Foreskin melanocyte (primary cell): ENCODE measurements at places on chromosomes 6 and 20.

DNA sequence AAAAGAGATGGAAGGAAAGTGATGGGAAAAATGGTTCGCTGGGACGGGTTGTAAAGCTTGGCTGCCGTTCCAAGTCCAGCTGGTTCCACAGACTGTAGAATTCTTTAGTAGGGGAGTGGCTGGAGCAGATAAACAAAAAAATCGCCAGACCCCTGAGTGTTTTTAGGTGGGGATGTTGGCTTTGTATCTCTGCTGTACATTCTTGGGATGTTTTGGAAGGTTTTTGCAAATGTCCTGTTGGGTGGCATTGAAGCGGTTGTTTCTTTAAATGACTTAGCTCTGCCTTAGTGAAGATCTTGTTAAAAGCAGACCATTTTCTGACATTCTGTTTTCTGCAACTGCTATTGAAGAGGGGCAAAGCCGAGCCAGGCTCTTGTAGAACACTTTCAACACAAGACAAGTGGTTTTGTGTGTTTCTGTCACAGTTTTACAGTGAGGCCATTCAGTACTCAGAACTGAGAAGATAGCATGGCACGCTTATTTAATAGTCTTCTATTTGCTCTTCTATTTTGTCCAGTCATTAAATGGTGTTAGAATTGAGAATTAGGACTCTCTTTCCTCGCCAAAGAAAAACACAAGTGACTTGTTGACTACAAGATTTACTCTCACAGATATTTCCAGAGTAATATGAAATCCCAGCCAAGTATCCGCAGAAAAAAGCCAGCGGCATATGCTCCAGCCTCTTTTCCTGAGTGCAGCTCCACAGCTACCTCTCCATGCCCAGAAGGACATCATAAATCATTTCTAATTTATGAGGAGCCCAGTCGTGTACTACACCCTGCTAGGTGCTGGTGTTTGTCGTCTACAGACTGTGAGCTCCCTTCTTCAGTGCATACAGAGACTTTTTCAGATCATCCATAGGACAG, 65.8 kb downstream of the PHACTR2 start:
- DNase-seq: no peak

DNA sequence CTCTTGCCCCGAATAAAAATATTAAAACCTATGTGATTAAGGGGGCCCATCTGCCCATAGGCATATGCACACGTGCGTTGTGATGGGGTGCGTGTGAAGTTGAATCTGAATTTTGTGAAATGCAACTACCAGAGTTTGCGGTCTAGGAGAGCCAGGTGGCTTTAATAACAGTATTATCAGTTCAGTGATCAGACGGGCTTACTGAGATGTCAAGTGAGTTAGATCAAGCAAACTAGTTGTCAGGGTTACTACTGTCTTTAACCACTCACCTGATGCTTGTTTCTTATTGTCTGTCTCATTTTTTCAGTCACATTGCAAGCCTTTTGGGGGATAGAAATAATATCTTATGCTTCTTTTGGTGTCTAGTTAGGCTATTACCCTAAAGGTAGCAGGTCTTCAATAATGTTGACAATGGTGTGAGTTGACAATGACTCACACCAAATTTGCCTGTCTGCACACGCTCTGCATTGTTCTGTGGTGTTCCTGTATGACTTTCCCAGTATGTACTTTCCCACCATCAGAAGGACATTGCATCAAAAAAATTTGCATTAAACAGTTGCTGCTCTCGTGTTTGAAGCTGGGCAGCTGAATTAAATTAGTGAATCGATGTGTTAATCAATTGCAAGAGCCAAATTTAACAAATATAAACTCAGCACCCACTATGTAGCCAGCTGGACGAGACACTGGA, 103.1 kb upstream of the NAA20 start:
- DNase-seq: no peak

GRCh38 chr6:107495196-107495643, 5.3 kb downstream of the SOBP start:
- no peak for DNase-seq

DNA sequence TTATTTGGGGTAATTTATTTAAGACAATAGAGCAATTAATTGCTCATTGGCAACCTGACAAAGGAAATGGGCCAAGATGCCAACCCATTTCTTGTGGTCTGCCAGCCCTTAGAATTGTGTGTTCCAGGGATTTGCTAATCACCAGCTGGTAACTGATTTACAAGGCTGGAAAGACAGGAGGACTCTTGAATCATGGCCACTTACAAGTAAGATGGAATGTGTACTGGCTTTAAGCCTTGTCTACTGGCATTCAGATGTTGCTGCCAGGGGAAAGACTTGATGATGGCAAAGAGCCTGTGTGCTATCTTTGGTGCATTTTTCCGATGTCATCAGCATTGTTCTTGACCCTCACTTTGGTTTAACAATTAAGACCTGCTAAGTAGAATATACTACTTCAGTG, 91.0 kb downstream of the BCKDHB start:
- DNase-seq: no peak

DNA sequence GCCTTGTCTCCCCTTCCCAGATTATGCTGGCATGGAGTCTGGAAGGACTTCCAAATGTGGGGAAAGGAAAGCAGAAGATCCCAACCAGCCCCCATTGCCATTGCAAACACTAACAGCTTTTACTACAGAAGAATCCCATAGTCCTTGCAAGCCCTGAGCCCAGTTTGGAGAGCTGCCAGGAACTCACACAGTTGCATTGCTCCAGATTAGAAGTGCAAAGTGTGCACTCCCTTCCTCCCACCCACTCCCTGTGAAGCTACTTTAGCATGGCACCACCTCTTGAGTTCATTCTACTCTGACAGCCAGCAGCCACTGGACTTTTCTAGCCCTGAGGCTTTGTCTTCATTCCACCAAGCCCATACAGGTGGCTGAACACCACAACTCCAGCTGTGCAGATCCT, 67.6 kb downstream of the SLC22A2 start:
- DNase-seq: no peak
